ENCODE measurements at places on chromosomes 16 and 17.
A peak's percentile ranks its signal among the peaks of the same experiment; 100 is the strongest.

- DNase-seq, result no peak
Measured at GRCh38 chr16:10741844-10742243, 1.8 kb upstream of the NUBP1 start.

- DNase-seq, result no peak
Measured at GRCh38 chr17:81245665-81246342, 6.7 kb downstream of the NDUFAF8 start.

DNA sequence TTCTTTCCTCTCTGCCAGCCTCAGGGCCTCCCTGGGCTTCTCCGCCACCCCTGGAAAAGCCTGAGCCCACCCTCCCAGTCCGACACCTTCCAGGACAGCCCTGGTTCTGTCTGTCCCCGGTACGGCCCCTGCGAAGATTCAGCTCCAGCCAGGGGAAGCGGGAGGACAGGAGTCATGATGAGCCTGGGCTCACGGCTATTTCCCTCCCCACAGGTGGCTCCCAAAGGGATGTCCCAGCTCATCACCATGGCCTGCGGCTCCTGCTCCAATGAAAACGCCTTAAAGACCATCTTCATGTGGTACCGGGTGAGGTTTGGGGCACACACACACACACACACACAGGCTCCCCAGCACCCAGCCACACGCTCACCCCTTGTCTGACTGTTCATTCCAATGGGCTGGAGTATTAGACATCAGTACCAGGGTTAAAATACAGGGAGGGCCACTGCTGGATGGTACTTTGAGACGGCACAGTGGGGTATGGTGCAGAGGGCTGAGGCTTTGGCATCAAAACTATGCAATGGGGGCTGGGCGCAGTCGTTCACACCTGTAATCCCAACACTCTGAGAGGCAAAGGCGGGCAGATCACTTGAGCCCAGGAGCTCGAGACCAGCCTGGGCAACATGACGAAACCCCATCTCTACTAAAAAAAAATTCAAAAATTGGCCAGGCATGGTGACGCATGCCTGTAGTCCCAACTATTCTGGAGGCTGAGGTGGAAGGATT, 32.8 kb downstream of the TMEM186 start:
- DNase-seq, result no peak

DNA sequence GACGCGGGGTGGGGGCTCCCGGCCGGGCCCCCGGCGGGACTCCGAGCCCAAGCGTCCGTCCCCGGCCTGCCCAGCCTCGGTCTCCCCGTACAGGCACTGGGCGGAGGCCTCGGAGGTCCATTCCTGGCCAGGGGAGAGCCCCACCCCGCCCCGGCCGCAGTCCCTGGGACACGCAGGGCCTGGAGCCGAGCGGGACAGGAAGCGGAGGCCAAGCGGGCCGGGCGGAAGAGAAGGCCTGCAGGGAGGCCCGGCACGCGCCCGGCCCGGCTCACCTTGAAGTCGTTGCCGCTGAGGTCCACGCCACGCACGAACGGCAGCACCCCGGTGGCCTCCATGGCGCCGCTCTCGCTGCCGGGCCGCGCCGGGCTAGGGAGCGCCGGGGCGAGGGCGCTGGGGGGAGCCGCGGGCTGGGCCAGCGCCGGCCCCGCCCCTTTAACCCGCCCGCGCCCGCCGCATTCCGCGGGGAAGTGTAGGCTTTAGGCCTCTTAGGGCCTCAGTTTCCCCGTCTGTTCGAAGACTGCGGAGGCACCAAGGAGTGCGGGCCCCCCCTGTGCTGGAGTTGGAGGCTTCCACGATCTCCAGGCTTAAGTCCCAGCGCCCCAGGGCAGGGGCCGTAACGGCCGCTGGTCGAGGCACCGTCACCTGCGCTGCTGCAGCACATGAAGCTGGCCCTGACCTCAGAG, at the start of gene FLII:
Gene FLII, minus strand, starts transcription at position 383 of the 683 bp plus-strand sequence. Its CDS starts 48 bp downstream, at position 335.
- peak; percentile 58 for DNase-seq

GRCh38 chr16:71440669-71441347, 1.0 kb downstream of the TLE7 start:
- no peak for DNase-seq
